ENCODE measurements at places on chromosomes 6 and 20.

- DNase-seq, result no peak
Observed at GRCh38 chr6:87710090-87710489, 8.1 kb upstream of the AKIRIN2 start.

DNA sequence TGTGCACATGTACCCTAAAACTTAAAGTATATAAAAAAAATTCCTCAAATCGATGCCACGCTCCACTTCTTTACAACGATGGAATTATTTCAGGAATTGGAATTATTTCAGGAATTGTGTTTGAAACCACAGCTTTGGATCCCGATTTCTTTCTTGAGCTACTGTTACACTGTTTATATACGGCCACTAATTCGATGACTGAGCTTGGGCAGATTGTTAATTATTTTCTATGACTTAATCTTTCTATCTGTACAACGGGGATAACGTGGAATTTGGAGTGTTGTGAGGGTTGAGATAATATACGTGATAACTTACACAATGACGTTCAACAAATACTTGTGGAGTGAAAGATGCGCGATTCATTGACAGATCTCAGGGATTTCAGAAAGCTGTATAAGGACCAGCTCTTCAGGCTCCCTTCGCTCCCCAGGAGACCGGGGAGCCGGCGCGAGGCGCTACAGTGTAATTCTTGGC is 171.3 kb downstream of the SLC16A10 start:
- no peak for DNase-seq

DNA sequence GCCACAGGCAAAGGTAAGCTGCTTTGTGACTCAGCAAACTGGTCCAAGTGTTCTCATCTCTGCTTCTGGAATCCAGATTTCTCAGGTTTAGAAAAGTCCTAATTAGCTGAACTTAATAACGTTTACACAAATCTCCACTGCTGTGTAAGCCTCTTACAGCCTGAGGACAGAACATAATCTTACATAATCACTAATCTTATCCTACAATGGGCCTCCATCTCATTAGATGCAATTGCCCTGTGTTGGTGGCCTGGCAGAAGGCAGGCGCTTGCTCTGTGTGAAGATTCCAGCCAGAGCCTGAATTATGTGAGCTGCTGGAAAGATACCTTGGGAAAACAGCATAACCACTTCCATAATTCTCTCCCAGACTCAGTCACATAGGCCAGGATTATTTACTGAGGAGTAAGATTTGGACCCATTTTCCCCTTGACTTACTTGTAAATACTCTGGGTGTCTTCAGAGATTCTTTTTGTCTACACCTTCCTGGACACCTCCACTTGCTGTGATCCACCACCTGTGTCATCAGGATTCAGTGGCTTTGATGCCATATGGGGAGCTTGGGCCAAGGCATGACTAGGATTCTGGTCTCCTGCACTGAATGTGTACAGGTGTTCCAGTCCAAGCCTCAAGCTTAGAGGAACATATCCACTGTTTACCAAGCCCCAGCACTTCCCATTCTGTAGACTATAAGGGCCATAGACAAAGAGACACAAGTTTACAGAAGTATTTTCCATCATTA is 104.4 kb downstream of the C6orf118 start:
- no peak for DNase-seq

DNA sequence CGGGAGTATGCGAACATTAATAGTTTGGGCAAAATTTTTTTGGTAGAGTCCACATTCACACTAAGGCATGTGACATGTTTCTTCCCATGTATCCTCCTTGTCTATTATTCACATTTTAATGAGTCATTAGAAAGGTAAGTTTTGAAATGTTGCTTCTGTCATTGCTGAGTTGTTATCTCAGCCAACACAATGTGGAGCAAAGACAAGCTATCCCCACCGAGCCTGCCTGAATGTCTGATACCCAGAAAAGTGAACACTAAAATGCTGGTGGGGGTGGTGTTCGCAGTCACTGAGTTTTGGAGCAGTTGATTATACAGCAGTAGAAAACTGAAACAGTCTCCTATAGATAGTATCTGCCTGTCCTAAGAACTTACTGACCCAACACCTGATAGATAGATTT is 68.3 kb upstream of the ASF1A start:
- DNase-seq, result no peak

DNA sequence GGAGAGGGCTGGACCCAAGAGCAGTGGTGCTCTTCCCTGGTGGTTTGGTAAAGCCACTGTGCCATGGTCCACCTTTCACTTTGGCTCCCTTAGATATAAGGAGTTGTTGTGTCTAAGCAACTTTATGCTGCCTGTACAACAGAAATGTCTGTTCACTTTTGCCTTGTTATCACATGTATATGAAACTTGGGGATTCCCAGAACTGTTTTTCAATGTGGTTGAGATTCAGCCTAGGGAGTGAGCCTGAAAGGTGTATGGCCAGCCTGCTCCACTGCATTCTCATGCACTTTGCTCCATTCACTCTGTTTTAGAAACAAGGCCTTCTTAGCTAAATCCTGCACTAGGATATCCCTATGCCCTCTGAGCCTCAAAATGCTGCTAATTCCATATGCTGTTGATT is 234.5 kb upstream of the THEMIS start:
- DNase-seq, result no peak
